CD4-positive, alpha-beta T cell treated with Interleukin-12 subunit alpha and Interleukin-12 subunit beta, for 1 hour (primary cell): ENCODE measurements at places on chromosomes 6 and 20.
A peak's percentile ranks its signal among the peaks of the same experiment; 100 is the strongest.

- DNase-seq = no peak
Observed at GRCh38 chr20:52682237-52682636, 289.9 kb upstream of the TSHZ2 start.

- DNase-seq = no peak
Observed at GRCh38 chr20:6709910-6710595, 57.4 kb upstream of the BMP2 start.

DNA sequence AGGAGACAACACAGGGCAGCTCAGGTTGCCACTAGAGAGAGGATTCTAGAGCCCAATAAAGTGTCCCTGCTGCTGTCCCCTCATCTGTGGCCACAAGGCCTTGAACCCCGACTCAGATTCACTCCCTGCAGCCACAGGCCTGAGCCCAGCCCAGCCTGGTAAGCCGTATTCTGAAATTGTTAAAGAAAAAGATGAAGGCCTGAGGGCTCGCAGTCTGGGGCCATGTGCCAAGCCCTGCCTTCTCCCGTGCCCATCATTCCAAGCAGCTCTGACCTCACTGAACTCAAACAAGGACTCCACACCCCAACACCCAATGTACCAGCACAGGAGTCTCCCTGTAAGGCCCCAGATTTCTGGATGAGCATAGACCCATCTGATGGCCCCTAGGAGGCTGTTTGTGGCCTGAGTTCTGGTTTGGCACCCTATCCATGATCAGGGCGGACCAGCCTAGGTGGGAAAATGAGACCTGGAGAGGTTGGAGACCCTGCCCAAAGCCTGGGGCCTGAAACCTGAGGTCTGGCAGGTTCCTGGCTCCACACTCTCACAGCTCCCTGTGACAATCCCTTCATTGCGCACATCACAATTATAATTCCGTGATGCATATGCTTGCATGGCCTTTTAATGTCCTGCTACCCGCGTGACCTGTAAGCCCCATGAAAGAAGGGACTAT lies 62.0 kb upstream of the TOP1 start:
- DNase-seq = no peak

GRCh38 chr6:78253618-78254017 lies 600.8 kb downstream of the MEI4 start:
- no peak for DNase-seq

DNA sequence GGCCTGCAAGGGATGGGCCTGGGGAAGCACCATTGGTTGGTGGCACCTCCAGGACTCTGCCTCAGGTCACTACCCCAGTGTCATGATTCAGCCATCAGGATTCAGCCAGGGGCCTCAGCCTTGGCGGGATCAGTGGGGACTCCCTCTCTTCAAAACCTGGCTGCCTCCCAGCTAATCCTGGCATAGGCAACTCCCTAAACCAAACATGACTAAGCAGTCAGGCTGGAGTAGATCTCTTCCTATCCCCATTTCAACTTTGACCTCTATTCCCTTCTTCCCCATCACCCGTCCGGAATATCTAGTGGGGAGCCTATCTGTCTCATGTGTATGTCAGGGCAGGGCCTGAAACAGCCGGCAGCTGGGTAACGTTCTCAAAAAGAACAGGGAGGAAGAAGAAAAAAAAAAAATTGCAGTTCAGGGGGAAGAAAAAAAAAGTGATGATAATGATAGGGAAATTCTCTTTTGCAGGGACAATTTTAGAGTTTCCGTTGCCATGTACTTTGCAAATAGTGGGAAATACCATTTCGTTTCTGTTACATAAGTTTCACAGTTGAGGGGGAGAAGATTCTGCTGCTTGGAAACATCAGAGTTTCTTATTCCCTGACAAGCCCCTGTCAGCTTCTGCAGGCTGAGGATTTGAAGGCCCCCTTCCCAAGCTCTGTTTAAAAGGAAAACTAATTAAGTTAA lies 4.1 kb upstream of the PREX1 start:
- DNase-seq = no peak

GRCh38 chr6:135438907-135439535 lies 58.5 kb downstream of the AHI1 start:
- DNase-seq = peak; percentile 33

DNA sequence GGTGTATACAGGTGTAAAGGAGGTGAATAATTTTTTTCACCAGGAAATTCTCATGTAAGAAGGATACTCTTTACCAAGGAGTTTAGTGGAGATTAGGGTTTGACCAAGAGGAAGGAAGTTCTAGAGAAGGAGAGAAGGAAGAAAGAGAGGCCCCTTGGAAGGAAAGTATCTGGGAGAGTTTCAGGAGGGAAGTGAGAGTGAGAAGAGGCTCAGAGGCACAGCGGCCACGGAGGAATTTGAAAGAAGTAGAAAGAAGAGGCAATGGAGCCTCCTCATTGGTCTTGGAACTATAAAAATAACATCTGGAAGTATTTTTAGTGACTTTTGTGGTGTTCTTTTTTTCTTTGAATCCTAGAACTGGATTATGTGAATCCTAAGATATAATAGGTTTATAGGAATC lies 50.8 kb upstream of the MCUR1 start:
- no peak for DNase-seq

DNA sequence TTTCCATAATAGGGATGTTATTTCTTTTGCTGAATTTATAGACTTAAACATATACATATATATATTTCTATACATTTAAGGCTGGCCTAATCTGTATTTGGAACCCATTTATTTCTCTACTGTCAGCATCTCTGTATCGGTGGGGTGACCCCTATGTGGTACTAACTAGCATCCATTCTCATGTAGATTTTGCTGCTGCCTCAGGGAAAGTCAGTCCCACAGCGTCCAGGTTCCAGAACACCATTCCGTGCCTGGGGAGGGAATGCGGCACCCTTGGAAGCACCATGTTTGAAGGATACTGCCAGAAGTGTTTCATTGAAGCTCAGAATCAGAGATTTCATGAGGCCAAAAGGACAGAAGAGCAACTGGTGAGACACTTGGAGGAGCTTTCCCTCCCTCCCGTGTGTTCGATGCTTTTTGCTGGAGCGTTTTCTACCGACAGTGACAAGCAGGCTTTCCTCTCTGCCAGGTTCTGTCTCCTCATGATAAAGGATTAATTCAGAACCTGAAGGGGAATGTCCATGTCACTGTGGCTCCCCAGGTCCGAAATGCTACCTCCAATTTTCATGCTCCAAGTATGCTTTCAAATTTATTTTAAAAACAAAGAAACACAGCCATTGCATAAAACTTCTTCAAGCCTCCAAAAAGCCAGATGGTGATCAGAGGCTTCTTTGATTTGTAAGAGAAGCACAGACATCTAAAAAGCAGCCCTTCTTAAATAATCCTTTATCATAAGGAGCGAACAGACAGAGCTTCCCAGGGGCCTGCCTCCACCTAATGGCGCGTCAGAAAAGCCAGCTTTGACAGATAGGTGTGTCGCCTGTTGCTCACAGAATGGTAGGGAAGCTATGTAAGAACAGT lies 13.1 kb downstream of the TNFAIP3 start:
- DNase-seq = peak; percentile 45

GRCh38 chr6:116108836-116109235 lies 8.2 kb downstream of the NT5DC1 start:
- DNase-seq = no peak

GRCh38 chr20:58048096-58048702 lies 180.3 kb downstream of the ANKRD60 start:
- no peak for DNase-seq

DNA sequence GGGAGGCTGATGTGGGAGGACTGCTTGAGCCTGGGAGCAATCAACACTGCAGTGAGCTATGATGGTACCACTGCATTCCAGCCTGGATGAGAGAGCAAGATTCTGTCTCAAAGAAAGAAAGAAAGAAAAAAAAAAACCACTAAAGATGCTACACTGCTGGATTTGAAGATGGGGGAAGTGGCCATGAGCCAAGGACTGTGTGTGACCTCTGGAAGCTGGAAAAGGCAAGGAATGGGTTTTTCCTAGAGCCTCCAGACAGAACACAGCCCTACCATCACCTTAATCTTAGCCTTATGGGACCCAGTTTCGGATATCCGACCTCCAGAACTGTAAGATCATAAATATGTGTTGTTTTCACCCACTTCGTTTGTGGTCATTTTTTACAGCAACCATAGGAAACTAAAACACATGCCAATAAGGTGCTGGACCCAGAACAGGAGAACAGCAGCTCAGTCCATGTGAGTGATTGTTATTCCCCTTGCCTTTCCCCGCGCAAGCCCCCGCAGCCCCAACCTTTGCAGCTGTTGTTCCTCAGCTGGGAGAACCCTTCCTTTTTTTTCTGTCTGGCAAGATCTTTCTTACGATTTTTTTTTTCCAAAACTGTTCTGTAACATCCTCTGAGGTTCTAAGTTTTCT lies 11.1 kb upstream of the VAPB start:
- no peak for DNase-seq

GRCh38 chr20:24816431-24816830 lies 132.6 kb upstream of the CST7 start:
- no peak for DNase-seq

- DNase-seq = no peak
Observed at GRCh38 chr6:84082689-84083265, 49.2 kb downstream of the MRAP2 start.

DNA sequence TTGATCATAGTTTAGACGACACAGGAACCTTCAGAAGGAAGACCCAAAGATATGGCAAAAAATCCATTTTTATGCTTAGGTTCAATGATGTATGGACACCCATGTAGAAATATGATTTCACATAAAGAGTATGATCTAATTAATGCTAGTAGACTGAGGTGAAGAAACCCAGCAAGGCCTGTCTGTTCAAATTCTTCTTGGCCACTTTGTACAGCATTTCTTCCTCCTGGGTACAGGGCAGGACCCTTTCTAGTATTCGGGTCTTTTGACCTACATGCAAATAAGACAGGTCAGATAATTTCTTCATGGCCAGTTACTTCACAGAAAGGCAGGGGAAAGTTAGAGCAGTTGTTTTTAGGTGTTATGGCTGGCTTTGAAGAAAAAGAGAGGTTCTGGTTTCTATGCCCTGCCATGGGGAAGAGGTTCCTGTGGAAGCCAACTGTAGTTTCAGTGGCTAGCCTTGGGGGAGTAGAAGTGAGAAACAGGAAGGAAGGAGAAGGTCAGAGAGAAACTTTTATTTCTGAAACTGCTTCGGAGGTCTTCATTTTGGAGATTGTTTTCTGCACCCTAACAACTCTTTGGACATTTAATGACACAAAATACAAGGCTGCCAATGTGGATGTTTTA lies 208.3 kb downstream of the PTPRK start:
- no peak for DNase-seq

- no peak for DNase-seq
Observed at GRCh38 chr6:4889701-4890100, 113.5 kb downstream of the CDYL start.

- DNase-seq = no peak
Observed at GRCh38 chr6:149861603-149862423, 2.3 kb downstream of the LRP11 start.

GRCh38 chr6:165119231-165120020 lies 190.0 kb downstream of the C6orf118 start:
- no peak for DNase-seq

- DNase-seq = no peak
Observed at GRCh38 chr6:56491606-56492328, 150.9 kb downstream of the DST start.

- DNase-seq = no peak
Observed at GRCh38 chr6:113425977-113426660, 431.0 kb upstream of the MARCKS start.

DNA sequence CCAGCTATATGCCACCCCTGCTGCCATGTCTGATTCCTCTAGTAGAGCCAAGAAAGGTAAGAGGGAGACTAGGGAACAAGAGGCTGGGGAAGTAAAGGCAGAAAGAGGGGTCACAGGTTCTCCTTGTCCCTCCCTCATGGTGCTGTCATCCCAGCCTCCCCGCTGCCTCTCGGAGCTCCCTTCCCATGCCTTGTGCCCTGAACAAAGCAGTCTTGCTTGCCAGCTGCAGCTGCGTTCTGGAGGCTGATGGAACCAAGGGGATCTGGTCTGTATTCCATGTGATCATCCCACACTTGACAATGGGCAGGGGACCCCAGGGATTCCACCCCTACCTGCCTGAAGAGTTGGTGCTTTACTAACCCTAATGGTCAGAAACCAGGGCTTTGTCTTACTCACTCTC lies 61.4 kb downstream of the DAAM2 start:
- DNase-seq = no peak

- DNase-seq = no peak
Observed at GRCh38 chr20:19964289-19965265, 52.6 kb upstream of the NAA20 start.

- no peak for DNase-seq
Observed at GRCh38 chr6:170053966-170054661, 236.8 kb downstream of the DLL1 start.

- no peak for DNase-seq
Observed at GRCh38 chr6:148578489-148578814, 168.4 kb upstream of the UST start.

DNA sequence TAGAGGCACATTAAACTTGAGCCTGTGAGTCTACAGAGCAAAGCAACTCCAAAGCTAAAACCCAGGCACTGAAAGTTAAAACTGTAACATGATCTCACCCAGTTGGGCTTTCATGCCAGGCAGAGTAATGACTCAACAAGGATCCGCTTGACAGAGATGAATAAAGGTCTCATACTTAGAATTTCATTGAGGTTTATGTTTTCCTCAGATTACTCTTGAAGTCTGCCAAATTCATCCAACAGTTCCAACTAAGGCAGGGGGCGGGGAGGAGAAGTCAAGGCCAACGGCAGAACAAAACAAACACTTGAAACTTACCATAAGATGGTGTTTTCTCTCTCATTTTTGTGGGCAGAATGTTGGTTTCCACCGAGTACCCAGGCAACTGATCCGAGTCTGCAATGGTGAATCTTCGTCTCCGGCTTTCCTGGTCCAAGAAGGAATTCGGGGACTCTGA lies 54.0 kb upstream of the IPCEF1 start:
- no peak for DNase-seq

- no peak for DNase-seq
Observed at GRCh38 chr6:11273406-11274065, 41.1 kb upstream of the NEDD9 start.

DNA sequence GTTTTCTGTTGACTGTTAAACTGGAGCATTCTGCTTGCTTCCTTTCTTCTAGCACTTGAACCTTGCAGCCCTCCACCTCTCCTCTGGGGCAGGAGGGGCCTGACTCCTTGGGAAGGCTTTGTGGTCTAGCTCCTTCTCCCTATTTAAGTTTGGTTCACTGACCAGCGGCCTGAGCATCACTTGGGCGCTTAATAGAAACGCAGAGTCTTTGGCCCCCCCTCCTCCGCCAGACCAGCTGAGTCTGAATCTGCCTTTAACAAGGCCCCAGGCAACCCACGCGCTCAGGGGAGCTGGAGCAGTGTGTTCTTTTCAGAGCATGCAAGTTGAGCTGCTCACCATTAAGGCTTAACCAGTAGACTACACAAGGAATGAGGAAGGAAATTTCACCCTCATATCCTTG lies 225.7 kb downstream of the NRN1 start:
- DNase-seq = no peak
